Hematopoietic multipotent progenitor cell (in vitro differentiated cells): ENCODE measurements at places on chromosomes 7 and 10.

GRCh38 chr7:26361637-26362036 is 70.0 kb downstream of the SNX10 start:
- DNase-seq = no peak

- no peak for DNase-seq
These were observed 69.2 kb upstream of the SFMBT2 start for GRCh38 chr10:7479861-7480598.

DNA sequence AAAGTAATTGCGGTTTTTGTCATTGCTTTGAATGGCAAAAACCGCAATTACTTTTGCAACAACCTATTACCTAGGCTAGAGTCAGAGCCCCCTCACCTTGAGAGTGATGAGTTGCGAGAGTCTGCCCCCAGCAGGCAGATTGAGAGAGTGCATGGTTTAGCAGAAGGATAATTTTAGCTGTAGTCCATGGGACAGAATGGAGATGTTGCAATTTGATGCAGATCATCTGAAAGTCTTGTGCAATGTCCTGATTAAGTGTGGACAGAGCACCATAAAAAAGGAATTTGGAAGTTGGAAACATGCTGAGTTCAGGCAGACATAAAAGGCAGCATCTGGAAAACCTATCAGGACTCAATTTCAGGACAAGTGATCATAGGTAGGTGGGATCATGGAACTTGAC is 48.7 kb downstream of the GPR141 start:
- DNase-seq = peak; percentile 65

DNA sequence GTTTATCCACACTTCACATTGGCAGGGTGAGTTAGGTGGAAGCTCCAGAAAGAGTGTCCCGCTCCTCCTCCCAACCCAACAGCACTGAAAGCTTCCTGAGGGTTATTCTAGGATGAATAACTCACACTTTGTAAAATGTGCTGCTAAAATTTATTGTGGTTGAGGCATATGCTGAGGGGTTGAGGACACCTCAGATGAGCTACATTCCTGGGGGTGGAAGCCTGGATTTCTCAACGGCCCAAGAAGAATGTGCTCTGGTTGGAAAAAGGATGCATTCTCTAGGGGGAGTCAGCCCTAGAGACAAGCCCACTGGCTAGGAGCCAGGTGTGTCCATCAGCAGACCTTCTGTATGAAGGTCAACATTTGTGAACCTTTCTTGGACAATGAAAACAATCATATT is 91.5 kb upstream of the PDE1C start:
- no peak for DNase-seq

DNA sequence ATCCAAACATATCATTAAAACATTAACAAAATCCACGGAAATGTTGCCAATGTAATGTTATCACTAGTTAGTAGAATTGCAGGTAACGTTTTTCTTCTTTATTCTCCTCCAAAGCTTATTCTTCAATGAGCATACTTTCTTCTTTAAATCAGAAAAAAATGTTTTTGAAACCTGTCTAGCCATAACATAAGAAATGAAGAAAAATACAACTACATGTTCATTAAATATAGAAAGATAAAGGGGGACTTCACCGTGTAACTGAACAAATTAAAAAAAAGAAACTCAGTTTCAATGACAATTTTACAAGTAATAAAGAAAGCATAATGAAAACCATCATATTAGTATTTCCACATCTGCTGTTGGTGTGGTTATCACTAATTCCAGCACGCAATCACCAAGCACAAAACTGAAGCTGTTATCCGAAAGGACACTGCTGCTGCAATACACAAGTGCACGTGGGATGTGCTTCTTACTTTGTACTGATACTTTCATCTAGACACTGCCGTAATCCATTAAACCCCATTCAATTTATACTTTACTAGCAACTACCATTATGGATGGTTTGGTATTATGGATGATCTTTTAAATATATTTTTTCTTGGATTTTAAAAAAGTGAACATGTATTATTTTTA is 9.6 kb downstream of the ESYT2 start:
- DNase-seq = no peak

DNA sequence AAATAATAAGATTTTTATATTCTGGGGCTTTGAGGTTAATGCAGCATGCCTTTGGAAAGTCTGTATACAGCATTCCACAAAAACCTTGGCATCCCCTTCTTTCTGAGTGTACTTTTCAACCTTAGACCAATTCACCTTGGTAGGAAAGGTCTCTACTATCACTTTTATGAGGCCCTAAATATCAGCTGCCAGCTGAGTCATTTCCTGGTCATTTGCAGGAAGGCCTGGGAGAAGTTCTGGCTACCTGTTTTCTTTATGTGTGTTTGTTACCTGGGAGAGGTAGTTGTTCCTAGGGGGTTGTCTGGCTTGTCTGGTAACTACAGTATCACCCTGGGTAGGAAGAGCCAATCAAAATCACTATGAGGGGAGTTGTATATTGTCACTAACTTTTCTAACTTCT is 4.1 kb downstream of the SPAM1 start:
- DNase-seq = no peak
